ENCODE measurements at places on chromosomes 7 and 10. TPM values are rescaled to one million over a fixed set of nuclear protein-coding genes. Genes with fewer than 3 reads are reported as not detected.

DNA sequence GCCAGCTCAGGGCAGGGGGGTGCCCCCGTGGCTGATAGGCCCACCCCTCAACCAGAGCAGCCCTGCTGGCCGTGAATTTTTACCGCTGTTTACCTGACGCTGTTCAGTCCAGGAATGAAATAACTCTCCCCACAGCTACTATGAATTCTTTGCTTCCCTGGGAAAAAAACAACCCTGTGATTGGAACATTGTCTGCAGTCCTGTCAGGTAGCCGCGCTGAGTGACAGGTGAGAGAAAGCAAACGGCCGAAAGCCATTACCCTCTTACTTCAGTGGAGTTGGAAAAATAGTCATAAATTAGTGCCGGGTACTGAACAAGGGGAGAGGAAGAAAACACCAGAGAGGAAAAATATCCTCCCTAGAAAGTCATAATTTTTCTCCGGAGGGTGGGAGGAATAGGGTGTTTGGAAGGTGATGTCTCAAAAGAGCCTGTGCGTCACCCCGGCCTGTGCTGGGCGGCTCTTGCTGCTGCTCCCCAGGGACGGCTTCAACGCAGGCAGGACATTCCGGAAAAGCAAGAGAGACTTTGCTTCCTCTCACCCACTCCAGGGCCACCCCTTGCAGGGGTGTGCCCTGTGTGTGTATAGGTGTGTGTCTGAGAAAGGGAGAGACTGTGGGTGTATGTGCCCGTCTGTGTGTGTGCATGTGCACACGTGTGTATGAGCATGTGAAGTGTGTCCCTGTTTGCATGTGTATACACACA, 69.0 kb downstream of the CDH23 start:
- DNase-seq: no peak

GRCh38 chr7:140322759-140323158, 75.6 kb downstream of the SLC37A3 start:
- DNase-seq: no peak

DNA sequence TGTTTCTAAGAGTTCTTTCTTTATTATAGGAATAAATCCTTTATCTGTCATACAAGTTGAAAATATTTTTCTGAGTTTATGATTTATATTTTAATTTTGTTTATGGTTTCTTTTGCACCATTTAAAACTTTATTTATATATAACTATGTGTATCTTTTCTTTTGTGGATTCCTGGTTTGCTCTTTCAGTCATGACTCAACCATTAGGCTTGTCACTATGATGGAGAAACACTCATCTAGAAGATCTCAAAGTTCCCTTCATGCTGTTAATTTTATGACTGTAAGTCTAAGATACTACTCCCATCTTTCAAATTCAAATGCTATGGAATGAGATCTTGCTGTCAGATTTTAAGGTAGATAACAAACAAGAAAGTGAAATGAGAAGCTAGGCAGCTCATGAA, 199.5 kb downstream of the INHBA start:
- no peak for DNase-seq

DNA sequence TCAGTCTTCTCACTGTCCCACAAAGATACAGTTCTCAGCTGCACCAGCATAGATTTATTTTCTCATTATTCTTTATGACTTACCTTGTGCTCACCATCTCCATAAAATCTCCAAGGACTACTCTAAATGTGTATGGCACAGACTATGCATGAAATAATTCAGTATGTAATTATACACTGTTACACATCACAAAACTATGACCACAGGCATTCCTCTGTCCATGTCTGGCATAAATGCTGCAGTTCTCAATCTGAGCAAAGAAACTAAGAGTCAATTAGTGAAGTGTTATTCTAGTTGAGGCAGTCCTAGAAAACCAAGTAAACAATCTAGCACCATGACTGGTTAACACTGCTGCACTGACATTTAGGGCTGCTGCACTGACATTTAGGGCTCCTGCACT, 2.7 kb downstream of the CYCS start:
- DNase-seq: no peak

DNA sequence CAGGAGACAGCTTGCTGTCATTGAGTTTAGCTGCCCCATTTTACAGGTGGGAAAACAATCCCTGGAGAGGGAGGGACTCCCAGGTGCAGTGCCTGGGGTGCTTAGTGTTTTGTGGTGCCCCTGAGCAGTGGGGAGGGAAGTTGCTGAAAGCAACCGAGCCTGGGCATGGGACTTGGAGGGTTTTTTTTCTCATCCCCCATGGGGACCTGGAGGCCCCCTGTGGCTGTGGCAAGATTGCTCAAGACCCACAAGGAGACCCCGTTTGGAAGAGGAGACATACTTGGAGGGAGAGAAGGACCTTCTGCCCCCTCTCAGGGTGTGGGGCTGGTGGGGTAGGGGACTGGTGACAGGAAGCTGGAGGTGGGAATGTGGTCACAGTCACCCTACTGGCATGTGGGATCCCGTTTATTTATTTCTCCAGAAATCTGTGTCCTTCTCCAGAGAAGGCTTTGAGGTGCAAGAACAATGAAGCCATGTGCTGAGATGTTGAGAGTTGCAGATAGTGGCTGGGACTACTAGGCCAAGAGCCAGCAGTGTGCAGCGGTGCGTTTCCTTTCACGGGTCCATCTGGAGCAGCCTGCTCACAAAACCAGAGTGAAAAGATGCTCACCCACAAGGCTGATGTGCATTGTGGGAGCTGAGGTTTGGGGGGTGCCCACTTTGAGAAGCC, 21.5 kb downstream of the ZMIZ1 start:
- DNase-seq: peak; percentile 53

KNDC1 gene
- total RNA-seq: 1.1 TPM

CYP3A5 gene
- 0.49 TPM for total RNA-seq

MYO3A gene
- 4.5 TPM for total RNA-seq

ASAH2 gene
- total RNA-seq: 0.47 TPM

ACBD7 gene
- total RNA-seq: 7.5 TPM
